NCI-H446 (cell line): ENCODE measurements at places on chromosomes 6 and 20.

- no peak for DNase-seq
Observed at GRCh38 chr6:169962604-169963469, 211.4 kb downstream of the ERMARD start.

DNA sequence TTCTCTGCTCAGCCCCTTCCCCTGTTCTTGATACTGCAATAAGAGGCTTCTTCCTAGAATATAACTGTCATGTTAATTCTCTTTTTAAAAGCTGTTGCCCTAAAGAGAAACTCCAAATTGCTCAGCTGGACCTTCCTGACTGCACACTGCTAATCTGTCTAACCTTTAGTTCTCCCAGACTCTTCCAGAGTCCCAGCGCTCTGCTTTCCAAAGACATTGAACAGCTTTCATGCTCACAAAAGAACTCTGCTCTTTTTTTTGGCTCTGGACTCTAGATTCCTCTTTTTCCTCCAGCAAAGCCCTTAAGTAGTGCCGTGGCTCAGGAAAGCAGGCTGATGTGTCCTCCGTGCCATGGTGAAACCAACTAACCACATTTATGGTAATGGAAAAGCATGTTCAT, 356.6 kb upstream of the RSPO3 start:
- no peak for DNase-seq

DNA sequence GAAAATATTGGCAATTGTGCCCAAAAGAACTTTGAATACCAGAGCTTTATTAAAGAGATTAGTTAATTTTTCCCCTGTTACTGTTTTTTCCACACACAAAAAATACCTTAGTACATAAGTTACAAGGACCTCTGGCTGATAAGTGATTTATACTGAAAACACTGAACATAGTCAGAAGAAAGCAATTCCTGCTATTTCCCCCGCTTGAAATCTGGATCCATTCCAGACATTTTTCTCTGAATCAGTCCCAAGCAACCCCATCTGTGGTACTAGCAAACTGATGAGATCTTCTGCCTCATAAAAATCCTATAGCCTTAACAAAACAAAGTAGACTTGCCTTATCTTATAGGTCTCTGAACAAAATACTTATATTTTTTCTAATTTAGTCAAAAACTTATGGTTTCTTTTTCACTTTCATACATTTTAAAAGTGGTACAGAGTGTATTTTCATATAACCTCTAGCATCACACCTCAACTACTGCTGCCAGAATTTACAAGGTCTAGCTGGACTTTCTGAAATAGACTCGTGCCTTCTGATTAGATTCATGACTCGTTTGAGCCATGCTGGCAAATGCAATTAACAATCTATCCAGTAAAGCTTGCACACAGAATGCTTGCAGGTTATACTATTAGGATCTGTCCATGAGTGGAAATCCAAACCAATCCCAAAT, 111.9 kb downstream of the TBX18 start:
- DNase-seq, result no peak

- no peak for DNase-seq
Observed at GRCh38 chr6:109013656-109014305, 80.9 kb downstream of the SESN1 start.

GRCh38 chr6:45222380-45222779, 105.8 kb upstream of the RUNX2 start:
- DNase-seq, result no peak
